Activated CD8-positive, alpha-beta memory T cell treated with anti-CD3 and anti-CD28 coated beads, Interleukin-2, amount 50 U/mL, for 4 hours (primary cell): ENCODE measurements at places on chromosomes 4 and X.

- no peak for DNase-seq
Observed at GRCh38 chrX:112832481-112833095, 8.0 kb downstream of the AMOT start.

DNA sequence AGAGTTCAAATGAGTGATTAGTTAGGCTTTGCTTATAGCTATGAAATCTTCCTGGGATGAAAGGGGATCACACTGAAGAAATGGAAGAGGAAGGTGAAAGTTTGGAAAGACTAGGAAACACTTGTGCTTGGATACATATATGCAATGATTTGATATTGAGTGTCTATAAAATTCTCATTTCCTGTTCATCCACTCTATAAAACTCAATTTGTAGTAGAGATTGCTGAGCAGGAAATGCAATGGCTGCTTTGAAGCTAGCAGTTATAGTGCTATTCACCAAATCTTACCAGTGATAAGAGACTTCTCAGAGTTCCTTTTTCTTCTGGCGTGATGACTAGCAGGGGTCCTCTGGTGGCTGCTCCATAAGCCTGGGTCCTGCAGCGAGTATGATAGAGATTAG lies 128.1 kb upstream of the HPF1 start:
- no peak for DNase-seq

GRCh38 chrX:96027407-96027806 lies 657.2 kb upstream of the DIAPH2 start:
- no peak for DNase-seq

- DNase-seq, result no peak
Observed at GRCh38 chr4:17335371-17335770, 176.5 kb downstream of the QDPR start.

DNA sequence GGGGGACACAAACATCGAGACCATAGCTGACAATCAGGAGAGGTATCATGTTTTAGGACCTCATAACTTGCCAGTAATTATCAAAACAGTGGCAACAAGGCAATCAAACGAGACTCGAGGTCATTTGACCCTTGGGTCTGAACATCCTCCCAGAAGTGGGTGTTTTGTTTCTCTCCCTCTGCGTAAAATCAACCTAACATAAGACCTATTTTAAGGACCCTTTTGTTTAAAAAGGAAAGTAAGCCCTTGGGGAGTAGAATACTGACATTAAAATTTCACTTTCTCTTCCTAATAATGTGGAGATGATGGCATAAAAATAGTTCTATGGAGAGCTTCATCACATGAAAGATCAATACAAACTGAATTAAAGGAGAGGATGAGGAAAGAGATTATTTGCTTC lies 106.2 kb upstream of the PUDP start:
- no peak for DNase-seq

- DNase-seq, result no peak
Observed at GRCh38 chr4:39626913-39627312, 11.8 kb downstream of the SMIM14 start.

- DNase-seq, result no peak
Observed at GRCh38 chr4:77715414-77716290, 103.5 kb downstream of the CNOT6L start.
